ENCODE measurements at places on chromosomes 7 and 10.

- DNase-seq: no peak
Observed at GRCh38 chr10:48627984-48628609, 23.2 kb upstream of the ARHGAP22 start.

- no peak for DNase-seq
Observed at GRCh38 chr7:52775876-52776275, 259.6 kb upstream of the POM121L12 start.

GRCh38 chr7:104914421-104914820, 99.6 kb upstream of the KMT2E start:
- DNase-seq: no peak

- DNase-seq: no peak
Observed at GRCh38 chr7:94656658-94656924, 658 bp upstream of the SGCE start.

DNA sequence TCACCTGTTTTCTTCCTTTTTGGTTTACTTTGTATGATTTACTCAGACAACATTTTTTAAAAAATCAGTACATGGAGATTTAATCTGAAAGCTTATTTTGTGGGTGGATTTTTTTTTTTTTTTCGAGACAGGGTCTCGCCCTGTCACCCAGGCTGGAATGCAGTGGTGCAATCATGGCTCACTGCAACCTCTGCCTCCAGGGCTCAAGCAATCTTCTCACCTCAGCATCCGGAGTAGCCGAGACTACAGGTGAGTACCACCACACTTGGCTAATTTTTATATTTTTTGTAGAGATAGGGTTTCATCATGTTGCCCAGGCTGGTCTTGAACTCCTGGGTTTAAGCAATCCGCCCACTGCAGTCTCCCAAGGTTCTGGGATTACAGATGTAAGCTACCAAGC, 2.5 kb downstream of the GSTO1 start:
- DNase-seq: no peak

GRCh38 chr7:105316578-105317344, 72.0 kb downstream of the SRPK2 start:
- DNase-seq: no peak

GRCh38 chr7:21704359-21704758, 161.5 kb downstream of the DNAH11 start:
- DNase-seq: no peak

DNA sequence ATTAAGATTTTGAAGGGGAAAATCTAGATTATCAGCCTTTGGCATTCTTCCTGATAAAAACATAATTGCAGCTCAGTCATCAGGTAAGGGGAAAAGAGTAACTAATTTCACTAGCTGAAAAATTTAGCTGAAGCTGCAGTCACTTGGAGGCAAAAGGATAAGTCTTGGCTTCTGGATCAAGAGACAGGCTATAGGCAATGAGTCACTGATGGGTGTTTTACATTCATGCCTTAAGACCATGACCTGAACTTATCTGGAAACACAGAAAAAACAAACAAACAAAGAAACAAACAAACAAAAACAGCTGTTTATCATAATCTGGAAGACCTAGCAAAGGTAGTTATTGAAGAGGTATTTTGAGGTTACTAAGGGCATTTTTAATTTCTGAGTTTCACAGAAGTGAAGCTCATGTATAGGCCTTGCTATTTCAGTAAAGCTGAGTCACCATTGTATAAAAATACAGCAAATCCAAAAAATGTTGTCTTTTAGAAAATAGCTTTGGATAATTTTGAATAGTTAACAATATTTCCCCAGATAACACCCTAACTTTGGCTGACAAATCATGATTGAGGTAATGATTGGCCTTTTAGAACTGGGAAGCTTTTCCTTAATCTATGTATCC, 40.3 kb downstream of the ZNF22 start:
- DNase-seq: no peak

DNA sequence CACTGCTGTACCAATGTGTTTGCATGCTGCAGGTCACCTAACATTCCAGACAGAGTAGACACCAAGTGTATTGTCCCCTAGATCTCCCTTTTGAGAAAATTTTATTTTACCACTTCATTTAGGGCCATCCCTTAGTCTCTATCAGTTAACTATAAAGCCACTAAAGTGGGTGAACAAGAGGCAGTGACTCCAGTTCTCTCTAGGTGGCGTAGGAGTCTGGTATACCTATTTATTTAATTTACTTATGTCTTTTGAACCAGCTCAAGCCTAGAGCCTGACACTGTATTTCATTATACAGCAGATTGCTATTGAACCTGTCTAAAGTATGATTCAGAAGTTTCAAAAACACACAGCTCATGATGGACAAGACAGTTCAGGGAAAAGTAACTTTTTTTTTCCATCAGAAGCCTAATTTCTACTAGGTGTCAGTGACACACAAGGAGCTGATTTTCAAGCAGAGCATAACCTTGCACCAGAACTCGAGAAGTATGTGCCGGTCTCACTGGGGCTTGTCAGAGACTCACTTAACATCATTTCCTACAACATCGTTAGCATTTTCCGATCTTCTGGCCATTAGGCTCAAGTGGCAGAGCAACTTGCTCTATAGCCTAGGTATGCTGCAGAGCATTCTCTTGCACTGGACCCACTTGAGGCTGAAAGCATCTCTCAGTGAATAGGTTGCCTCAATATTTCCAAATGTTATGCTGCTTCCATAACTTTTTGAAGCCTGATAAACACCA, 175.4 kb downstream of the CDC14C start:
- no peak for DNase-seq

GRCh38 chr10:31520986-31521831, 202.2 kb downstream of the ZEB1 start:
- DNase-seq: no peak

- DNase-seq: no peak
Observed at GRCh38 chr10:12466704-12467305, 117.5 kb downstream of the CAMK1D start.

GRCh38 chr10:69061305-69062161, 26.4 kb upstream of the SRGN start:
- DNase-seq: no peak

GRCh38 chr10:73296946-73297345, 44.5 kb upstream of the MRPS16 start:
- DNase-seq: no peak

DNA sequence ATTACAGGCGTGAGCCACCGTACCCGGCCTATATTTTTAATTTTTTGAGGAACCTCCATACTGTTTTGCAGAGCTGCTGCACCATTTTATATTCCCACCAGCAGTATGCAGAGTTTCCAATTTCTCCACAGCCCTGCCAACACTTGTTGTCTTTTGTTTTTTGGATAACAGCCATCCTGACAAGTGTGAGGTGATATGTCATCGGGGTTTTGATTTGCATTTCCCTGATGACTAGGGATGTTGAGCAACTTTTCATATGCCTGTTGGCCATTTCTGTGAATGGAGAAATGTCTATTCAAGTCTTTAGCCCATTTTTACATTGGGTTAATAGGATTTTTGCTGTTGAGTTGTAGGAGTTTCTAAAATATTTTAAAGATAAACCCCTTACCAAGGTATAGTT, 22.2 kb downstream of the ENTPD7 start:
- no peak for DNase-seq

DNA sequence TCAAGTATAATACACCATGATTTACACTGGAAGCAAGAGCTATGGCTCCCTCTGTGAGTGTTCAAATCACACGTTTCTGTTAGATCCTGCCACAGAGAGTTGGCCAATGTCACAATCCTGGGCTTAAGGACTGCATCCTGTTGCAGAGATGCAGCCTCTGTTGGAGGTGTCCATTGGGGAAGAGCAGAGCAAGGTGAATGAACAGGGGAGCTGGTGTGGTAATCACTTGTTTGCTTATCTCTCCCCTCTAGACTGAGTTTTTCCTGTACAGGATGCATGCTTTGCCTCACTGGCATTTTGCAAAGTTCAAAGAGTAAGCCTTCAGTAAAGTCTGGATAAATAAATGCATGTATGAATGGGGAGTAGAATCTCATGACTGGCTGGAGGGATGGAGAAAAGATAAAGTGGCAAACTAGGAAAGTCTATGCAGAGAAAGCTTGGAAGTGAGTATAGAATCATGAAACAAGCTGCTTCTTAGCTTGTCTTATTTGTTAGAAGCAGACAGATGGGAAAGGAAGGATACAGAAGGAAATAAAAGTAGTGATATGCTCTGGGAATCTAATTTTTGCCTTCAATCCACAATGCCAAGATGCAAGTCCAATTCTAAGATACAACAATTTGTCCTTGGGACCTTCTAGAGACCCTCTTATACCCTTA, 605.9 kb downstream of the KCNMA1 start:
- no peak for DNase-seq

- DNase-seq: no peak
Observed at GRCh38 chr10:34254596-34254995, 560.5 kb downstream of the PARD3 start.

- no peak for DNase-seq
Observed at GRCh38 chr10:6173203-6173602, 29.5 kb upstream of the PFKFB3 start.

- no peak for DNase-seq
Observed at GRCh38 chr10:96370584-96371157, 11.9 kb upstream of the OPALIN start.

DNA sequence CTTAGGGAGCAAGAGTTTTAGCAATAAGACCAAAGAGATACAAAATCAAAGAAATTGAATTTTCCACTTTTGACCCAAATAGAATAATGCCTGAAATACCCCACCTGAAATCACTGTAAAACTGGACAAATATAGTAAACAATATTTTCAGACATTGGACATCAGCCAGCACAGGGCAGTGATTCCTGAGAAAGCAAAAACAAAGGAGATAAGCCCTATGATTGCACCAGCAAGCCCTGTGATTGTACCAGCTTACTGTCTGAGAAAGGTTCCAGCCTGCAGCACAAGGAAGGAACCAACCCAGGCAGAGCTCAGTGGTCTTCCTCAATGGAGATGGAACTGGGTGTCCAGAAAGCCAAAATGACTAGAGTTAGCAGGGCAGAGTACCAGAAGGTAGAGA, 10.3 kb downstream of the TMEM106B start:
- DNase-seq: no peak

GRCh38 chr7:43653466-43653865, 70.6 kb downstream of the STK17A start:
- DNase-seq: no peak

GRCh38 chr7:24054236-24054635, 229.8 kb upstream of the NPY start:
- no peak for DNase-seq

DNA sequence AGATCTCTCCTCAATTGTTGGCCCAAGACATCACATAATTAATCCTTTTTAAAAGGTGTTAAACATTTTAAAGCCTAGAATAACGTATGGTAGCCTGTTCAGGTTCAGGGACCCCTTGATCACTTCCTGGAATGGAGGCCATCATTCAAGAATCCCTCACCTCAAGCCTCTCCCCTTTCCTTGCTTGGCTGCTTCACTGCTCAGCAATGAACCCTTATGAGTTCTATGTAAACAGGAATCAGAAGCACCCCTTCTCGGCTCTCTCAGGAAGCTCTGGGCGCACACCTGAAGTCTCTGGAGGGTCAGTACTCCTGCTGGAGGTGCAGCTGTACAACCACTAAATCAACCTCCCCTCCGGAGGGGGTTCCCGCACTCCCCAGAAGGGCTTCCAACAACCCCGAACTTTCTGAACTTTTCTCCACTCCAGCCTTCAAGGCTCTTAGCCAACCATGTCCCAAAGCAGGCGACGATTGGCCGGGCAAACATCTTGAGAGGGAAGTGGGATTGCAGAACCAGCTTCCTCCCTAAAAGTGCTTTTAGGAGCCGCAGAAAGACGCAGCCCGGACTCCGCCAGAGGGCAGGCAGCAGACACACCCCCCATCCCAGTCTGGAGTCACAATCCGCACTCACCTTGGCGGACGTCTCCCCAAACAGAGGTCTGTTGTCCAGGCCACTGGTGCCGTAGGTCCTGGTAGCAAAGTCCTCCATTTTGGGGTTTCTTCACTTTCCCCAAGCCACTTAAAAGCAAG, 562 bp downstream of the TMEM243 start:
- no peak for DNase-seq

DNA sequence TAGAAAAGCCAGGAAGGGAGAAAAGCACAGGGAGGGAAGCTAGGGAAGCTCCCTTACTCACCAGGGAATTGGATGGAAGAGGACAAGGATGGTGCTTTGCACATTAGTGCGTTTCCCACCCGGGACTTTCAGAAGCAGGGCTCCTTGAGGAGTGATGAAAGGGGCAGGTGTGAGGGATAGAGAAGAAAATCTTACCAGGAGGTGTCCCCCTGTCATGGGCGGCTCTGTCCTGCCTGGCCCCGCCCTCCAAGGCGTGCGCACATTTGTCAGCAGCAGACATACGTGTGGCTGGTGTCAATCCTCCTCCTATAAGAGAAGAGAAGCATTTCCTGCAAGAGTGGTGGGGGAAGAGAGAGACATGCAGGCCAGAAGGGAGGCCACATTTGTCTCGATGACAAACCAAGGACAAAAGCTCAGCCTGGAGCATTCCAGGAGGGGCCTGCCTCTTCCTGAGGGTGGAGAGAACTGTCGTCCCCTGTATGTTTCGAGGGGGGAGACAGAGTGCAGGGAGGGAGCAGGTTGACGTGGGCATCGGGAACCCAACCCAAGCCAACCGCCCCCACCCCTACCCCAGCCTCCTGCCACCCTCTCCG, 47.4 kb upstream of the COMTD1 start:
- no peak for DNase-seq

GRCh38 chr7:31029251-31030042, 22.7 kb upstream of the ADCYAP1R1 start:
- no peak for DNase-seq

Data from NCI-H2029 treated with DMSO at 0.1 percent for 48 hours (cell line).